ENCODE measurements at places on chromosomes 5 and 9.

GRCh38 chr9:108634672-108635462 is 220.9 kb downstream of the ACTL7B start:
- DNase-seq: no peak

- no peak for DNase-seq
Observed at GRCh38 chr9:77291714-77292113, 114.4 kb downstream of the VPS13A start.

GRCh38 chr5:42377496-42377895 is 45.7 kb upstream of the GHR start:
- no peak for DNase-seq

DNA sequence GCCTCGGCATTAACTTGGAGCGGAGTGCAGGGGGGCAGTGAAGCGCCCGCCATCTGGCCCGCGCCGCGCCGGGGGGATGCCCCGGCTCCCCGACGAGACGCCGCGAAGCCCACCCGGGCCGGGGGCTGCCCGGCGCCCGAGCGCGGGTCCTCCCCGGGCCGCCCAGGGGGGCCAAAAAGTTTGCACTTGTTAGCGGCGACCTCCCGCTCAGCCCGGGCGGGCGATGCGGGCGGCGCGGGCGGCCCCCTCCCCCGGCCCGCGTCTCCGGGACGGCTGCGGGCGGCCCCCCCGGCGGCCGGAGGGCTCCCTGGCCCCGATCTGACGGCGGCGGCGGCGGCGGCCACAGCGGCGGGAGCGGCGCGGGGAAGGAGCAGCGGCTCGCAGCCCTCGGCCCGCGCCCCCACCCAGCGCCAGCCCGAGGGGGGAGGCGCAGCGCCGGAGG is at the start of gene NTNG2:
Gene NTNG2, plus strand, starts transcription at position 316 of the 442 bp plus-strand sequence. CDS start 4,774 bp downstream, outside the sequence.
- DNase-seq: no peak

GRCh38 chr9:81083854-81084512 is 605.4 kb downstream of the TLE1 start:
- DNase-seq: no peak

GRCh38 chr5:137442660-137443059 is 56.5 kb downstream of the SPOCK1 start:
- no peak for DNase-seq

DNA sequence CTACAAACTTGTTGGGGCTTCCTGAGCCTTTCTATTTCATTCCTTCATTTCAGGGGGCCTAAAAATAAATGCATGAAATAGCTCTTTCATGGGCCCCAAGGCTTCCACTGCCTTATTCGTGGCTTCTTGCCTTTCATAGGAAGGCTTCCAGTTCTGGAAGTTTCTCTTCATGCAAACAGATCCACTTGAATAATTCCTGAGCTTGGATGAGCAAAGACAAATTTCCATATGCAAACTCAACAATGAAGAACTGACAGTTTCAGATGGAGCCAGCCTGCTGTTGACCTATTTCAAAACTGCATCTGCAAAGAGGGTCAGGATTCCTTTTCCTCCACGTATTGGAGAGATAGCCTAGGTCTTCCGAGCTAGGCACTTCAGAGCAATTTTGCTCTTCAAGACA is 142.1 kb downstream of the MLLT3 start:
- no peak for DNase-seq

DNA sequence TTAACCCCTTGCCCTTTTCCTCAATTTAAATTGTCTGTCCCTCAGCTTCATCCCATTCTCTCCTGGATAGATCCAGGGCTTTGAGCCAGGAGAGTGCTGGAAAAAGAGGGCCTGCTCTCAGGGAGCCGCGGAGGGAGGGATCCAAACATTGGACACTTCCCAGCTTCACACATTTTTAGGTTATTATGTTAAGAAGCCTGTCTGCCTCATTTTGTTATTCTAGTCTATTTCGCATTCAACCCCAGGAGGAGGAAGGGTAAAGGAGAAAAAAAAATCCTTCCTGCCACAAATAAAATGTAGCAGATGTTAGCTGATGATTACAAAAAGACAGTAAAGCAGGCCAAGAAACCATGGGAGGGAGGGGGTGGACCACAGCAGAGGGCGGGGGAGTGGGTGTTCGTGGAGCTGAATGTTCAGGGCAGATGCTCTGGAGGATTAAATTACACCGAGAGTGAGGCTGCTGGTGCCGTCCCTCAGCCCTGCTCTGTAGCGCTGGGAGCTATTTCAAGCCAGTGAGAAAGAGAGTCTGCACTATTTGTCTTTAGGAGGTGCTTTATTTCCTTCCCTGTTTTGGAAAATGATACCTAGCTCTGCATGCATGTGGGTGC is 60.6 kb upstream of the ZFR start:
- DNase-seq: no peak

- no peak for DNase-seq
Observed at GRCh38 chr5:133189881-133190280, 138.1 kb downstream of the HSPA4 start.

- no peak for DNase-seq
Observed at GRCh38 chr9:128057724-128058409, 9.3 kb downstream of the NAIF1 start.

DNA sequence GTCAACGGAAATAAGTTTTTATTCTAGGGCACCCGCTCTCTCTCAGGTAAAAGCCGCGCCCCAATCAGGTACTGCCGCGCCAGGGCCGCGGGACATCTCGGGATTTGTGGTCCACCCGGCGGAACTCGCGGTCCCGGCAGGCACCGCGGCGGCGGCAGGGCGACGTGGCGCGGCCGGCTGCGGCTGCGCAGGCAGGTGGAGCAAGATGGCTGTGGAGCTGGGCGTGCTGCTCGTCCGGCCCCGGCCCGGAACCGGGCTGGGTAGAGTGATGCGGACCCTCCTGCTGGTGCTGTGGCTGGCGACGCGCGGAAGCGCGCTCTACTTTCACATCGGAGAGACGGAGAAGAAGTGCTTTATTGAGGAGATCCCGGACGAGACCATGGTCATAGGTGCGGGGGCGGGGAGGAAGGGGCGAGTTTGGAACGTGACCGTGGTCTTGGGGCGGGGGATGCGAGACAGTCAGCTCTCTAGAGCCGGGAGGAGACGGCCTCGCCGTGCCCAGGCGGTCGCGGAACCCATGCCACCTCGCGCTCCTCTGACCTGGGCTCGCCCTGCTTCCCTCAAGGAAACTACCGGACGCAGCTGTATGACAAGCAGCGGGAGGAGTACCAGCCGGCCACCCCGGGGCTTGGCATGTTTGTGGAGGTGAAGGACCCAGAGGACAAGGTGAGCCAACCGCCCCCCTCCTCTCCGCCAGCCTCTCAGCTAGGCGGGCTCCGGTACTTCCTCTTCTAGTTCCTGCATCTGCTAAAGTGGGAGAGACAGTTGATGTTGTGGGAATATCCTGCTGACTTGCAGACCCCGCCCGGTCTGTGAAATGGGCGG is at the start of gene TMED9:
Gene TMED9, plus strand, starts transcription at position 194 of the 825 bp plus-strand sequence. Its CDS starts 12 bp downstream, at position 206.
- DNase-seq: peak; percentile 72

GRCh38 chr5:10590226-10590999 is 26.5 kb downstream of the ANKRD33B start:
- DNase-seq: no peak

GRCh38 chr9:96086936-96087571 is 211.6 kb downstream of the ERCC6L2 start:
- no peak for DNase-seq

DNA sequence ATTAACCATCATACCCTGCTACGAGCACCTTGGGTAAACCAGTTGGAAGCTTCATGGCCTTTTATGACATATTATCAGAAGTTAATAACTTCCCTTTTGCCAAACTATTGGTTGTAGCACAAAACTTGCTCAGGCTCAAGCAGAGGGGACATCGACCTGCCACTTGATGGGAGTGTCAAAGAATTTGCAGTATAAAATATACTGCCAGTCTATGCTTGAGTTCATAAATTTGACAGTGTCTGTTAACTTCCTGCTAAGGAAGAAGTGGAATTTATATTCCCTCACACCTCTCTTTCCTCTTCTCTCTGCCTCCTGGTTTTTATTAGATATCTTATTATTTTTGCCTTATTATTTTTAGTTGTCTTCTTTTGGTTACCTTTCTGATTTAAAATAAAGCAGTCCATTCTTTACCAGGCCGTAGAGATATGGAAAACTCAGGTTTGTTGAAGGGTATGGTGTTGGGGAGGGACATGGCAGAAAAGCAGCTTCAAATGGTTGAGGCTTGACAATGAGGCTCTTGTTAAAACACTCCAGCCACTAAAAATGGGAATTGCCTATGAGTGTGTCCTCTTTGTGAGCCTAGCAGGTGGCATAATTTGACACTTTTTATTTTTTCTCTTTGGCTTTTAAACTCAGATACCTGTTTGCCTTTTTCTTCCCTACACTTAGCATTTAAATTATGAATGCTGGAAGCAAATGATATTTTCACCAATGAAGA is 298.0 kb downstream of the DOCK8 start:
- no peak for DNase-seq

DNA sequence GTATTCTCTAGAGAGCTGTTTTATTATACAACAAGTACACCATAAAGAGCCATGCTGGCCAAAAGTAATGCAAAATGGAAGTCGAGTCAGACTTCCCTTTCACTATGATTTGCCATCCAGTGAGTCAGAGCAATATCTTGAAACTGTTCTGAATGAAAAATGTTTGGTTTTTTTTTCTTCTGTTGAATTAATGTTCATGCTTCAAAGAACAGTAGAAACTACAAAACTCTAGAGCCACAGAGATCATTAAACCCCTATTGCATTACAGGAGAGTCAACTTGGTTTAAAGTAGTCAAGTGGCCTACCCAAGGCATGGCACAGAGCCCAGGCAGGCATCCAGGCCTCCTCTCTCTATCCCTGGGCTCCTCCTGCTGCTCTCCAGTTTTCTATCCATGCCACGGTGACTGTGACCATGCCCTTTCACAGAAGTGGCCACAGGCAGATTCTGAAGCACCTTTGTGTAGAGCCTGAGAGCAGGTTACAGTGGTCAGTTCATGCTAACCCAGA is 358.9 kb downstream of the DEPDC1B start:
- DNase-seq: no peak

DNA sequence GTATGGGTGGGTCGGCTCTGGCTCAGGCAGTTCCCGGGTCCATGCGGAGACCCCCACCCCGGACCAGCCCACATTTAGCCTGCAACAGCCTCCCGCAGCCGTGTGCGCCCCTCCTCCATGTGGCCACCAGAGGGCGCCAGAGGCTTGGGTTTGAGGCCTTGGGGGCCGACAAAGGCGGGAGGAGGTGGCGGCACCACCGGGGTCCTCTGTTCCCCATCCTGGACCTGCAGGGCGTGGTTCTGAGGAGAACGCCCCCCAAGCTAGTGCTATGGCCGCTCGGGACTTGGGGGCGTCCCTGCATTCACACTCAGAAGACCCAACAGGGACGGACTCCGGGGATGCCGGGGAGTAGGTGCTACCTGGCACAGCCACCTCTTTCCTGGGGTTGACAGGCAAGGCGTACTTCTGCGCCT is 16.5 kb downstream of the ASS1 start:
- DNase-seq: peak; percentile 70

DNA sequence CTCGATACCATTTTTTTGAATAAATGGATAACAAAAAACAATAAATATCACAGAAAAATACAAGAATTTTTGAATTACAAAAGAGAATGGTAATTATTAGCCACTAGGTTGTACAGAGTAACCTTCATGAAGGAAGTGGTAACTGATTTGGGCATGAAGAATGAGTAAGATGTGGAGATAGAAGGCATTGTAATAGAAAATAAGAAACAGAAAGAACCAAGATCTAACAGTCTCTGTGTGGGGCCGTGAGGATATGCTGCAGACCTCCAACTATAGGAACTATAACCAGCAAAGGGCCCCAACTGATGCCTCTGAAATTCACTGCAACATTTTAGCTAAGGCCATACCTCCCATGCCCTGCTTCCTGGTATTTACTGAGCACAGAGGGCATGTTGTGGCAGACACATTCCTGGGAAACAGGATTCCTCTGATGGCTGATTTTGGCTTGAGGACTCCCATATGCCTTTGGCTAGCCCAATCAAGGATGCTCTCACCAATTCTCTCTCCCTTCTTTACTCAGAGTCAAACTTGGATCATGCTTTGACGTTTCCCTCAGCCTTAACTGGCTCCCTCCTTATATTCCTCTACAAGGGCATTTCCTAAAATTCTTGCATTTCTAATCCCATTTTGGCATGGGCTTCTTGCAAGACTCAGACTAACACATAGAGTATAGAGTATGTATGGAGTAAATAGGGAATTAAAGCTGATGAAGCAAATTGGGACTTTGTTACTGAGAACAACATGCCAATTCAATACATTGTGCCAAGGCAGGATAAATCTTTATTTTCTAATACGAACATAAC is 208.9 kb downstream of the PDE4D start:
- no peak for DNase-seq

- no peak for DNase-seq
Observed at GRCh38 chr9:114315723-114316363, 7.1 kb upstream of the ORM1 start.

DNA sequence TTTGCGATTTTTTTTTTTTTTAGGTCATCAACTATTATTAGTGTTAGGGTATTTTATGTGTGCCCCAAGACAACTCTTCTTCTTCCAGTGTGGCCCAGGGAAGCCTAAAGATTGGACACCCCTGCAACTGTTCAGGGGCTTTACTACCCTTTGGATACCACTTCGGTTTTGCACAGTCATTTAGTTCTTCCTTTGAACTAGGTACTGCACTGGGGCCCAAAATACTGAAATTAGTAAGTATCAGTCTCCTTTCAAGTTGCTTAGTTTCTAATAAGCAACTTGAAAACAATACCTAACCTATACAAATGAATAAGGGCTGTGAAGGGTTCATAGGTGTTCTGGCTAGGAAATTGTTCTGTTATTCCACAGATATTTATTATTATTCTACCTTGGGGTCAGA is 45.3 kb downstream of the CWC27 start:
- DNase-seq: no peak

DNA sequence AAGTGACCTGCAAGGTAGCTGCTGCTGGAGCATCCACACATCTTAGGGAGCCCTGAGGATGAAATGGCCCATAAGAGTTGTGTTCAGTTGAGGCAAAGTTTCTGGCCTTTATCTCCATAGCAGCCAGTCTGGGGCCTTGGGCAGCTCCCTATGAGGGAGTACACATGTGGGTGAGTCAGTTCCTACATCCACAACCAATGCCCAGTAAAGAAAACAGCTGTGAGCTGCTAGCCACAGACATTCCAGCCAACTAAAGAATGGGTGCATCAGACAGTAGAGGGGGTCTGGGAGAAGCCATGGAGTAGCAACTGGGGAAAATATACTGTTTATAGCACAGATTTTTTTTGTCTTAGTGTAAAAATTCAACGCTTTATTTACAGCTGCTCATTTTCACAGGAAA is 720.7 kb downstream of the TLE1 start:
- DNase-seq: no peak

GRCh38 chr9:36802201-36802920 is 229.7 kb downstream of the MELK start:
- no peak for DNase-seq

GRCh38 chr9:134434894-134435506 is 108.7 kb downstream of the RXRA start:
- no peak for DNase-seq

Measured in stimulated activated CD8-positive, alpha-beta memory T cell treated with anti-CD3 and anti-CD28 coated beads, Interleukin-15, amount 100 ng/mL, for 24 hours (primary cell).